ENCODE measurements at places on chromosomes 6 and 20. TPM values are rescaled to one million over a fixed set of nuclear protein-coding genes. Genes with fewer than 3 reads are reported as not detected.
A peak's percentile ranks its signal among the peaks of the same experiment; 100 is the strongest.

The ALDH8A1 gene
- 0.15 TPM for total RNA-seq

The WFDC13 gene
- total RNA-seq = not detected

The FAM50B gene
- 3.8 TPM for total RNA-seq

The C6orf52 gene
- 1.6 TPM for total RNA-seq

DNA sequence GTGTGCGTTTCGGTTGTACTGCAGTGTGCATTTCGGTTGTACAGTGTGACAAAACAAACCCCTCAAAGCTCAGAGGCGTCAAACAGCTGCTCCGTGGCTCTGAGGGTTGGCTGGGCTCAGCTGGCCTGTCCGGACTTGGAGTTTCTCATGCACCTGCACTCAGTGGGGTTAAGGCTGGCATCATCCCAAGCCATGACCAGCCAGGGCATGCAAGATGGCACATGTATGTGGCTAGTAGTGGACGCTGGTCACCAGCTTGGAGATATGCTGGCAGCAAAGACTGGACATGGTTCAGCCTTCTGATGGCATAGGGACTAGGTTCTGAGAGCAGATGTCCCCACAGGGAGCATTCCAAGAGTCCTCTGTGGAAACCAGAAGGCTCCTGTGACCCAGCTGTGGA lies 187.2 kb downstream of the CDH4 start:
- DNase-seq = no peak

- no peak for DNase-seq
Observed at GRCh38 chr6:169428532-169428931, 174.9 kb upstream of the THBS2 start.

DNA sequence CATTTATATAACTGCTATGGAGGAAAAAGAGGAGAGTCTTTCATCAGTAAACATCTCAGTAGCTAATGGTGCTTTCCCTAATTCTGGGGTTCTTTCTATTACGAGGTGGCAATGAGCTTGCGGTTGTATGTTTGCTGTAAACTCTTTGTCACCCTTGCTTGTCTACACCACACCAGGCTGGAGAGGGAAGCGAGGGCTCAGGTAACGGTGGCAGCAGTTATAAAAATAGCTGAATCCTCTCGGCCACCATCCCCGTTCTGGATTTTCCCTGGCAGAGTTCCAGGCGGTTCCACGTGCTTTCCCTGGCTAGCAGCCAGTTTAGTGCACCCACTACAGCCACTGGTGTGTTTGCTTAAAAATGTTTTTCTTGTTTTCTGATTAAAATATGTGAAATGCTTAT lies 39.0 kb downstream of the MAS1 start:
- no peak for DNase-seq

DNA sequence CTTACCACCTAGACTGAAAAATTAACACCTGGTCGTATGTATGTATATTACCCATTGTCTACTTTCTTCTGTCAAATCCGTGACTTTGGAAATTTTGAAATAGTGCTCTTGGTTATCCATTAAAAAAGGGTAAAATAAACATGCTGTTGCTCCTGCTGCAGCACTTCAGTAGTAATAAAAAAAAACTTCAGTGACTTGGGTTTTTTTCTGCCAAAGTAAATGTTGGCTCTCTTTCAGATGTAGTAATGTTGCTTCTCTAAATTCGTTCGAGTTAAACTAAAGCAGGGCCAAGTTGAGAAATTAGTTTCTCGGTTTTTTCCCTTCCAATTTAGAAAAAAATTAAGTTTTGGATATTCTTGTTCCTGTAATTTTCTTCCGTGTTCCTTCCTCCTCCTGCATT lies 34.2 kb downstream of the JARID2 start:
- no peak for DNase-seq

DNA sequence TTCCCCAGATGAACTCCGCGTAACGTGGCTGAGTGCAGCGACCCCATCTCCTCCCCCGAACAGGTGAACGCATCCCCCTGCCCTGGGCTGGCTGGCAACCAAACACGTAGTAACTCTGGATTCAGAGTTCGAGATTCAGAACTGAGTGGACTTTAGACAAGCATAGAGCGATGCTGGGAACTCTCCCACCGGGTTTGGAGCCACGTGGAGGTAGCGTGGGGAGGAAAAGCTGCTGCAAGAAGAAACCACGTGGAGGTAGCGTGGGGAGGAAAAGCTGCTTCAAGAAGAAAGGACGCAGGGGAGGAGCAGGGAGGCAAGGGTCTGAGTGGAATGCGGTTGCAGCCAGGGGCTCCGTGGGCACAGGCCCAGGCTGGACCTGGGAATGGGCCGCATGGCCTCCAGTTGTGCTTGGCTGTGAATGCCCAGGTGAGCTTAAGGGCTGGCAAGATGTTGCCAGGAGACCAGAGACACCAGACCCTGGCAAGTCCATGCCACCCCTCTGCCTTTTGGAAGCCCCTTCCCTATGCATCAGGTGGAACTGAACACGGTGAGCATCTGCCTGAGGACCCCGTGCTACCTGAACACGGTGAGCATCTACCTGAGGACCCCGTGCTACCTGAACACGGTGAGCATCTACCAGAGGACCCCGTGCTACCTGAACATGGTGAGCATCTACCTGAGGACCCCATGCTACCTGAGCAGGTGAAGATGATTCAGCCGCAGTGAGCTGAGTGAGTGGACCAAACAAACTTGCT lies 118.0 kb upstream of the FRMD1 start:
- DNase-seq = no peak

DNA sequence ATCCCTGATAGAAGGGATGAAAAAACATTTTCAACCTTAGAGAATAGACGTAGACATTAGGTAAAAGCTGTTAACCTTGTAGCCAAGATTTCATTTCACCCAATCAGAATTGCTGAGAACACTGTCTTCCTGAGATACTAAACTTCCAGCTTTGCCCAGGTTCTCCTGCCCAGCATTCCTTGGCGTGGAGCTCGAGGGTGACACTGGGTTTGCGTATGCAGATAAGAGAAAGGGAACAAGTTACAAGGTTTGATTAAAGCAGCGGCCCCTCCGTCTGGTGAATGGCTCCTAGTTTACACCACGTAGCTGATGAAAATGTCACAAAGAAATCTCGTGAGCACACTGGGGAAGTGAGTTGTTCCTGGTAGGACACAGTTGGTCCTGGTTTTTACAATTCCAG lies 247.8 kb downstream of the FARS2 start:
- no peak for DNase-seq

- no peak for DNase-seq
Observed at GRCh38 chr20:59177266-59178250, 13.9 kb downstream of the ZNF831 start.

DNA sequence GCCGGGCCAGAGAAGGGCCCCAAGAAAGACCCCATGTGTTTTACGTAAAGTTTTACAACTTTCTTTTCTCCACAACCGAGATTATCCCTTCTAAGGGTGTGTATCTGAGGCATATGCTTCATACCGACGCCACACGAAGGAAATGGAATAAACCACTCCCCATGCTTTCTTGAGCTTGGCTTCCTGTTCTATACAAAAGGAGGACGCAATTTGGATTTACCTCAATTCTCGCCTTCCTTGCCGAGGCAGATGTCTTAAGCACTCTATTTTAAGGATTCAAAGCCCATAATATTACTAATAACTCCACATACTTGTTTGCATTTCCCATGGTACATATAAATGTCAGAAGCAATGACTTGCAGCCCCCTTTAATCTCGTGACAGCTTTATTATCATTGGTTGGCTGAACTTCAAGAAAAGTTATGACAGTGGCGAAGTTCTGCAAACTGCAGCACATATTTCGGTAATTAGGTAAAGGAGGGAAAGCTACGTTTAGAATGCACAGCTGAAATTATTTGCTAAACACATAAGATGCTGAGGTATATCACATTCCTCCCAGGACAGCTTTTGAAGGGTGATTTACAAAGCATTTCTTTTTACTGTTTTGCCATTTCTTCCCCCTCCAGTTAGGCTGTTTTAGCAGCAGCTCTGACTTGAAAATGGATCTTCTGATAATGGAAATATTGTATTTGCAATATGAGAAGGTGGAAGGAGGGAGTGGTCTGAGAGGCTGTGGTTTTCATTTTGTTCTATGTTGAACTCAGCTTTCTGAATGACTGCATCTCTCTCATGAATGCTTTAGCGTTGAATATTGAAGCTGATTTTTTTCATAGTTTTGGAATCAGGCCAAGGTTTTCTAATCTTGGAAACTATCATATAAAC lies 330.5 kb downstream of the EPHA7 start:
- no peak for DNase-seq

GRCh38 chr6:39313526-39314272 lies 520 bp downstream of the KCNK17 start:
- DNase-seq = peak; percentile 22

- no peak for DNase-seq
Observed at GRCh38 chr6:120871416-120872261, 462.6 kb downstream of the TBC1D32 start.

Data from endothelial cell (in vitro differentiated cells).